ENCODE measurements at places on chromosomes 1 and 21. TPM values are rescaled to one million over a fixed set of nuclear protein-coding genes. Genes with fewer than 3 reads are reported as not detected.

DNA sequence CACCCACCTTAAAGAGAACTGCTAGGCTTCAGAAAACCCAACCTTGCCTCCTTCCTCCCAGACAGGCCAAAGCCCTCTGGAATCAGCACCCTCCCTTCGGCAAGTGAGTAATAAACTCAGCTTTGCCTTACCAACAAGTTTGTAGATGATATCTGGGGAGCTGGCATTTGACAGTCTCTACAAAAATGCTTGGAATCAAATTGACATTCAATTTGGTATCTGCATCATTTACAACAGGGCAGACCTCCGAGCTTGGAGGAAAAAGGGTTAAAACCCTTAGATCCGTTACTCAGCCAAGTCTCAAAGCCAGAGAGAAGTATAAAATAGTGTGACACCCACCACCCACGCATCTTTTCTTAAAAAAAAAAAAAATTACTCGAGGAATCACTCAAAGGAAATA is 149.3 kb upstream of the EDN2 start:
- H3K4me3 ChIP-seq: no peak overlapping the region
- no peak overlapping the region for H3K27ac ChIP-seq
- no peaks in the 10 kb centered on the region for H3K36me3 ChIP-seq
- H3K4me1 ChIP-seq: no peaks in the 10 kb centered on the region
- DNase-seq: no peak

DNA sequence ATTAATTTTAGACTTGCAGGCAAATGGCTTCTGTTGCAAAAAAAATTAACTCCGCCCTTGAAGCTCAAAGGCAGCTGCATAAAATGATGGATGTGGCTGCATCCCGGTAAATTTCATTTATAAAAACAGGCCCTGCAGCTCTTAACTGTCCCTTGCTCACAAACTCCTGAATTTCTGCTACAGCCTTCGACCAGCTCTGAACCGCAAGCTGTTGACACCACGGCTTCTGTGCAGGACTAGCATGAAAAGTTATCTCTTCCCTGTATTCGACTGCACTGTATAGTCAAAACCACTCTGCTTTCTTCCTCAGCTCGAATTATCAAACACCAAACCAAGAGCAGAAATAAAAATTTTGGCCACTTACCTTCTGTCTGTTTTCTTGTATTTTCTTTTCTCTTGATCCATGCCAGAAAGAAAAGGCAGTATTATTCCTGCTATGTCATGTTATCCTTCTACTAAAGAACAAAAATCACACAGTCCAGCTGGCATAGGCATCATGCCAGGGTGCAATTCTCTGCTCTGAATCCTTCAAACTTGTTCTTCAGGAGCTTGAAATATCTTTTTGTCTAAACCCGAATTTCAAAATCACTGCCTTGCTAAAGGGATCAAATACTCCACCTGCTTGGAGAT is 195.5 kb upstream of the NCAM2 start:
- H3K36me3 ChIP-seq: no peaks in the 10 kb centered on the region
- H3K27ac ChIP-seq: no peak overlapping the region
- DNase-seq: no peak
- no peak overlapping the region for H3K4me3 ChIP-seq
- no peaks in the 10 kb centered on the region for H3K27me3 ChIP-seq

DNA sequence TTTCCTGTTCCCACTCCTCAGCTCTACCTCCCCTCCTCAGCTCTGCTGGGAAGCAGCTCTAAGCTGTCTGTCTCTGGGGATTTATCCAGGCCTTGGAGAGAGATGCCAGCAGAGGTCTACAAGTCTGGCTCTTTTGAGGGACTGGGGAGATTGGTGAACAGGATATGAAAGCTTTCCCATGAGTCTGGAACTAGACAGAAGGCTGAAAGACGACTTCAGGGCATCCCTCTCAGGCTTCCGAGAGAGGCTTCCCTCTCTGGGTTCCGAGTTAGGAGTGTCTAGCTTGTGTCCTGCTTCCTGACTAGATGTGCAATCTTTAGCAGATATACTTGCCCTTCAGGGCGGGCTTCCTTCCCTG is 733 bp downstream of the TMEM35B start:
- peaks cover 9% of the 10 kb centered on the region for H3K4me1 ChIP-seq
- no peaks in the 10 kb centered on the region for H3K36me3 ChIP-seq
- H3K27me3 ChIP-seq: no peaks in the 10 kb centered on the region
- peak overlapping the region; percentile 78 for H3K4me3 ChIP-seq
- DNase-seq: no peak

- H3K4me1 ChIP-seq: peaks cover 16% of the 10 kb centered on the region
- H3K36me3 ChIP-seq: no peaks in the 10 kb centered on the region
- peak overlapping the region; percentile 36 for H3K27ac ChIP-seq
- no peaks in the 10 kb centered on the region for H3K27me3 ChIP-seq
- peak overlapping the region; percentile 14 for H3K4me3 ChIP-seq
These were observed 3.2 kb downstream of the ATP8B2 start for GRCh38 chr1:154328318-154329151.

CHD5 gene
- 0.42 TPM for total RNA-seq

DNA sequence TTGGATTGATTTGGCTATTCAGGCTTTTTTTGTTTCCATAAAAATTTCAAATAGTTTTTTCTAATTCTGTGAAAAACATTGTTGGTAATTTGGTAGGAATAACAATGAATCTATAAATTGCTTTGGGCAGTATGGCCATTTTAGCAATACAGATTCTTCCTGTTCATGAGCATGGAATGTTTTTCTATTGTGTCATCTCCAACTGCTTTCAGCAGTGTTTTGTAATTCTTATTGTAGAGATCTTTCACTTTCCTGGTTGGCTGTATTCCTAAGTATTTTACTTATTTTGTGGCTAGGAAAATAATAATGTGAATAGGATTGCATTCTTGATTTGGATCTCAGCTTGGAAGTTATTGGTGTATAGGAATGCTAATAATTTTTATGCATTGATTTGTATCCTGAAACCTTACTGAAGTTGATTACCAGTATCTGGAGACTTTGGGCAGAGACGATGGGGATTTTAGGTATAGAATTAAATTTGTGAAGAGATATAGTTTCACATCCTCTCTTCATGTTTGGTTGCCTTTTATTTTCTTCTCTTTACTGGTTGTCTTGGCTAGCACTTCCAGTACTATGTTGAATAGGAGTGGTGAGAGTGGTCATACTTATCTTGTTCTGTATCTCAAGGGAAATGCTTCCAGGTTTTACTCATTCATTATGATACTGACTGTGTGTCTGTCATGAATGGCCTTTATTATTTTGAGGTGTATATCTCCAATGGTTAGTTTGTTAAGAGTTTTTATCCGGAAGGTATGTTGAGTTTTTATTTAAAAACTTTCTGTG is 57.3 kb downstream of the DRAM2 start:
- no peaks in the 10 kb centered on the region for H3K36me3 ChIP-seq
- no peaks in the 10 kb centered on the region for H3K27me3 ChIP-seq
- no peaks in the 10 kb centered on the region for H3K4me1 ChIP-seq
- no peak overlapping the region for H3K4me3 ChIP-seq
- no peak for DNase-seq

FOXD2 gene
- 0.16 TPM for total RNA-seq

DIRAS3 gene
- 15.8 TPM for total RNA-seq
